Suprapubic skin (tissue), 4 donors: ENCODE measurements at places on chromosomes 12 and 14.

- no peak for DNase-seq
Observed at GRCh38 chr12:111954969-111955368, 58.0 kb downstream of the TMEM116 start.

DNA sequence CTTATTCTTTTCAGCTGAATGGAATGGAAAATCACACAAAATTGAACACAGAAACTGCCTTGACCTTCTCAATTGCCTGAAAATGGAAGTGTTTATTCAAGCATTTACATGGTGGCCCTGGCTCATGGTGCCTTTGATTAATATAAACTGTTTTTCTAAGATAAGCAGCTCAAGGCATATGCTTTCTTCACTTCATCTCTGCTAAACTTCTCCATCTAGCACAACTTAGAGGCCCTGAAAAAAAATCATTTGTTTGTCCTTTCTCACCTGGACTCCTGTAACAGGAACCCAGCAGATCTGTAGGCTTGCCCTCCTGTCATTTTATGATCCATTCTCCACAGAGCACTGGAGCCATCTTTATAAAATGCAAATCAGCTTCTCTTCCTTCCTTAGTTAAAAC is 117.5 kb upstream of the KRR1 start:
- DNase-seq: no peak

DNA sequence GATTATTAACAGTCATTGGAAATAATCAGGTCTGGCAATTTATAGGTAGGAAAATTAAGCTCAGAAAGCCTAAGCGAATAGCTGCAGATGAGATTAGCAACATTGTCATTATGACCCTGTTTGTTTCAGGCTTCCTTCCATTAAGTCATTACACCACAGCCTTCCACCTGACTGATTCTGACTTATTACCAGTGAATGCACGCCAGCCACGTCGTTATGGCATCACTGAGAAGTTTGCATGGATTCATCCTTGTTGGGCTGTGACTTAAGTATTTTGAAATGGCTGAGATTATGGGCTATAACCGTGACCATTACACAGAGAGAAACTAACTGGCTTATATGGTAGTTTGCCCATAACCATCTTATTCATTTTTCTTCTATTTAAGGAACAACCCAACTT is 18.6 kb downstream of the RASSF8 start:
- no peak for DNase-seq

GRCh38 chr12:12476857-12477531 is 85.7 kb downstream of the DUSP16 start:
- DNase-seq: no peak

DNA sequence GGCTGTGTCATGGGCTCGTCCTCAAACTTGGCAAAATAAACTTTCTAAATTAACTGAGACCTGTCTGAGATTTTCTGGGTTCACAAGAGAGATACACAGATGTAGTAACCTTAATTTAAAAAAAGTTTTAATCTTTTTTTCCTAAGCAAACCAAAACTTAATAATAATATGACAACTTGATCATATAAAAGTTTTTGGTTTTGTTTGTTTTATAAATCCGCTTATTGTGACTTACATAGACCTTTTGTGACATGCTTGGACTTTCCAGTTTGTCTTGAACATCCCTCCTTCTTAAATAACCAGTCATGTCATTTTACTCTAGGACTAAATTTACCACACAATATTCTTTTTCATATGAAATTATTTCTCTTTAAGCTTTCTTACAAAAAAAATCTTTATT is 8.5 kb downstream of the RDH12 start:
- DNase-seq: no peak

DNA sequence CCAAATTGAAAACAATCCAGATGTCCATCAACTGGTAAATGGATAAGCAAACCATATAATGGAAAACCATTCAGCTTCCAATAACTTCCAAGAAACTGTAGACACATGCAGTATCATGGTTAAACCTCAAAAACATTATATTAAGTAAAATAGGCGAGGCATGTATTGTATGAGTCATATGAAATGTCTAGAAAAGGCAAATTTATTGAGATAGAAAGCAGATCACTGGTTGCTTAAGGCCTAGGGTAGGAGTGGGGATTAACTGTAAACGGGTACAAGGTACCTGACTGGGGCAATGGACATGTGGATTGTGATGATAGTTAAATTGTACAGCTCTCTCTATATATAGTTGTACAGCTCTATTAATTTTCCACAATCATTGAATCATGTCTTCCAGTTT is 21.3 kb upstream of the PAPLN start:
- no peak for DNase-seq

DNA sequence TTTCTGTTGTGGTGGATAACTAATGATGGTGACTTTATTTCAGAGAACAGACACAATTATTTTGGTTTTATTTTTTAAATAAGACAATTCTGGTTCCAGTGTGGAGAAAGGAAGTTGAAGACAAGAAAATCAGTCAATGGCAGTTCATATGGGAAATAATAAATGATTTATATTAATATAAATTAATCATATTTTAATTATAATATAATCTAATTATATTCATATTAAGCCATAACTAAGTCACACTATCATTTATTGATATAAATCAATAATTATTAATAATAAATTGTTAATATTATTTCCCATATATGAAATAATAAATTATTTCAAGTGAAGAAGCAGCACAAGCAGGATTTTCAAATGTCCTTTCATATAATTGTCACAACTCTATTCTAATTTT is 2.8 kb downstream of the TOMM20L start:
- DNase-seq: no peak

GRCh38 chr12:12467688-12468261 is 94.9 kb downstream of the DUSP16 start:
- no peak for DNase-seq

DNA sequence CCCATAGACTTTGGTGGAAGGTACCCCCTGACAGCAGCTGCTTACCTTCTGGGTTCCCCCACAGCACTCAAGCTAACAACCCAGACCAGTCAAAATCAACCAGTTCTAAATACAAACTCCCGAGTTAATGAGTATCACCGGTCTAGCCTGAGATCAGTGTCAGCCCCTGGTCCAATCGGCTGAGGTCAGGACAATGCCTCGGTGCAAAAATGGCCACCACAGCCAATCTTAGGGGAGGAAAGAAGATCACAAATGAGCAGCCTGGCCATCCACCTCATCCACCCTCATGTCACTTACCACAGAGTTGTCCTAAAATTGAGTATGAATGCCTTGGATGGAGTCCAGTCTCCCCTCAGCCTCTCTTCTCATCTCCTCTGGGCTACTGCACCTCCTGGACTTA is 128.5 kb downstream of the PHETA1 start:
- DNase-seq: no peak

DNA sequence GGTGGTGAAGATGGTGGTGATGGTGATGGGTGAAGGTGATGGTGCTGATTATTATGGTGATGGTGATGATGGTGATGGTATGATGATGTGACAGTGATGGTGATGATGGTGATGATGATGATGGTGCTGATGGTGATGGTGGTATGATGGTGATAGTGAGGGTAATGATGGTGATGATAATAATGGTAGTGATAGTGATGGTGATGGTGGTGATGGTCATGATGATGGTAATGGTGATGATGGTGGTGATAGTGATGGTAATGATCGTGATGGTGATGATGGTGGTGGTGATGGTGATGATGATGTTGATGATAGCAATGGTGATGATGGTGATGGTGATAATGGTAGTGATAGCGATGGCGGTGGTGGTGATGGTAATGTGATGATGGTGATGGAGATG is 197.9 kb upstream of the ALG10B start:
- no peak for DNase-seq

DNA sequence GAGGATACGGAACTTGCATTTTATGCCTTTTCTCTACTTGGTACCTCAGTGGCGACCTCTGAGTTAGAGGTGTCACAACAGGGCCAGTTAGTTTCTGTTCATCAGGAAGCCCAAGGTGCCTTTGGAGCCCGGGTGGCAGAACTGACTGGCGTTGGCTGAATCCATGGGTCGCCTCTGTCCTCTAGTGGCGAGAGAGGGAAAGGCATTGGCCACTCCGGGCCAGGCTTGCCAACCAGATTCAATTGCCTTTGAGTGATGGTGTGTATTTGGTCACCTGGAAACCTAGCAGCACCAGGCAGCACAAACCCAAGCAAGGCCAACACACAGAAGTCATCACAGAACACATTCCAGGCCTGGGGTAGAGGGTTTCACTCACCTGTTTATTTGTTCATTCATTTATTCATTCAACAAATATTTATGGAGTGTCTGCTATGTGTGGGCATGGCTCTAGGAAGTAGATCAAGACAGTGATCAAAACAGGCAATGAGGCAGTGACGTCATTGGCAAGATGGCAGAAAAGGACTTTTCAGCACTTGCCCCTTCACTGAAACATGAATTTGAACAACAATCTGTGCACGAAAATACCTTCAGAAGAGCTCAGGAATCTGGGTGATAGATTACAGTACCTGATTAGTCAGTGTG is 40.5 kb upstream of the KCNA5 start:
- no peak for DNase-seq

DNA sequence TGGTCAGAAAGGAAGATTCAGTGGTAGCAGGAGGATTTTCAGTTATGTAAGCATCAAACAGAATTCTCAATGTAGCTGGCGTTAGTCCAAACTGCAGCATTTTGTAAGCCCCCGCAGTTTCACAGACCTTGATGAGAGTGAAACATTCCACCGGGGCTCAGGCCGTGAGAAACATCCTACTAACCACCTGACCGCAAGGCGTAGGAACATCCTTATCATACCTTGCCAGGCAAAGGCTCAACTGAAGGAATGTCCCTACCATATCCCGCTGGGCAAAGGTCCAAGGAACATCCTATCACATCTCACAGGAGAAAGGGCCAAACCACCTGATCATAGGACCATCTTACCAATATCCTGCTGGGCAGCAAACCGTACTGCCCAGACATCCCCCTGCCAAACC is 624.8 kb upstream of the TMEM132C start:
- no peak for DNase-seq

GRCh38 chr14:36295642-36296627 is 24.5 kb downstream of the MBIP start:
- no peak for DNase-seq

GRCh38 chr12:68200854-68201253 is 24.8 kb downstream of the IL26 start:
- DNase-seq: no peak

- DNase-seq: no peak
Observed at GRCh38 chr12:123761841-123762714, at the start of gene DNAH10. Gene DNAH10, plus strand, starts transcription at chr12:123762301. Its CDS starts 36 bp downstream, at chr12:123762337.

- no peak for DNase-seq
Observed at GRCh38 chr14:51950007-51950406, 39.3 kb upstream of the RTRAF start.

DNA sequence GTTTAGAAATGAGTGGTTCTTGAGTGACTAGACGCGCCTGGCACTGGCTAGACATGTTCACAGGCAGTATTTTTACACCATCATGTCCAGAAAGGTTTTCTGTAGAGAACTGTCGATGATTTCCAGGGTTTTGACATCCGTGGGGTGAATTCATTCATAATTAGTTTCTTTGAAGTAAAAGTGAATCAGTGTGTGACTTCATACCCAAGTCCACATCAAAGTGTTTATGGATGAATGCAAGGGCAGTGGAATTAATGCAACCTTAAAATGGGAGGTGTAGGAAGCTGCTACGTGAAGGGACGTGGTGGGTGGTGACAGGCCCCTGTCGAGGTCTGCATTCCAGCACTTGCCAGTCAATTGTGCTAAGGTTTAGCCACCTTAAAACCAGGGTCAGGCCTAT is 38.4 kb upstream of the ELK3 start:
- DNase-seq: no peak

DNA sequence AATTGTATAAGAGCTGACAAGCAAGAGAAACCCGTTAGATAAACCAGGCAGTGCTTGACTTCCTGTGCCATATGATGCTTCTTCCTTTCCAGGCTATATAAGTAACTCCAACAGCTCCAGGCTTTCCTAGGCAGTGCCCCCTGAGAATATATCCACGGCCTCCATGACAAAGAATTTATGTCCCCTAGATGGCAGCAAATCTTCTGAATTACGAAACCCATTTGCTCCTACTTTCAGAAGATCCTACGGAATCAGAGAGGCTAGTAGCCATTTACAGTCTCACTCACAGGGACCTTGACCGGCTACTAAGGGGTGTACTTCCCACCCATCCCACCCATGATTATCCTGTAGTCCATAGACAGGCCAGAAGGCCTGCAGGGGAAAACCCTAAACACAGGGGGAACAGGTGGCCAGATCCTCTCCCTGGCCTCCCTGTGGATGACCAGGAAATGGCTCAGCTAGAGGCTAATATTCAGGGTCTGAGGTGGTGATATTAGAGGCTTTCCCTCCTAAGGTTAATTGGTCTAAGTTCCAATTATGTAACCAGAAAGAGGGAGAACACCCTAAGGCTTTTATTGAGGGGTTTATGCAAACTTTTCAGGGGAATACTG is 77.2 kb upstream of the DCD start:
- DNase-seq: no peak

DNA sequence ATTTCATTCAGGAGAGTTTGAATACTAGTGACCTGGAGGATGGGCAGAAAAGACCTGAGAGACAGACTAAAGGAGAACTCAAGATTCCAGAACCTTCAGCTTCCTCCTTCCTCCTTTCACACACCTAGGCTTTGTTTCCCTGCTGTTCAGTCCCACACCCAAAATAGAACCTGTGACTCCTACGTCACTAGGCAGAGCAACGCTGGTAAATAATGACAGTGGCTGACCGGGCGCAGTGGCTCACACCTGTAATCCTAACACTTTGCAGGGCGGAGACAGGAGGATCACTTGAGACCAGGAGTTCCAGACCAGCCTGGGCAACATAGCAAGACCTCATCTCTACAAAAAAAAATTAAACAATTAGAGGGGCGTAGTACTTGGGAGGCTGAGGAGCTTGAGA is 166.4 kb upstream of the FKBP4 start:
- no peak for DNase-seq

DNA sequence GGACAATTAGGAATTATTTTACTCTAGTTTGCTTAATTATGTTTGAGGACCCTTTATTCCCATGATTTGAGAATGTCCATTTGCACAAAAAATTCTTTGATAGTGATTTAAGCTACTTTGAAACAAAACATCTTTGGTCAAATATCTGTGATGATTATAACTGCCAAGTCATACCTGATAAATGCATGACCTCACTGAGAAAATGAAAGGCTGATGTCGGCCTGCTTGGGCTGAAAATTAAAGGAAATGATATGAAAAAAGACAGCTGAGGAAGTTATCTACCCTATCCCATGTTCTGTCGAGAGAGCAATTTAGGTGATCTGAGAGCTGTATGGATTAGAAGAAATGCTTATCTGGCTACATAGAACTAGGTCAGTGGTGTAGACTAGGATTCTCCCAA is 43.6 kb downstream of the ATL1 start:
- no peak for DNase-seq

DNA sequence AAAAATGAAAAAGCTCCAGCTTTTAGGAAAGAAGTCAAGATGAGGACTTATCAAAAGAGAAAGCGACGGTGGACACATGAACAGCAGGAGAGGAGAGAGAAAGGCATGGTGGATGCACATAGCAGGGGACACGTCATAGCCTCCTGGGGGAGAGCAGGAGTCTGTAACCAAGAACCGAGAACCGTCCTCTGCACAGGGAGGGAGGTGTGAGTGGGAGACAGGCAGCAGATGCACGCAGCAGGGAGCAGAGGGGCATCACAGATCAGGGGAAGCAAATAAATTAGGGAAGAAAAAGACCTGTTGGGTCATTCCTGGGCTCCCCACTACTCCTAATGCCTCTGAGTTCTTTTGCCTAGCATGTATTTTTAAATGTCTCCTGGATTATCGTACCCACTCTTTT is 138.1 kb upstream of the RMST start:
- no peak for DNase-seq
